ENCODE measurements at places on chromosomes 1 and 21. TPM values are rescaled to one million over a fixed set of nuclear protein-coding genes. Genes with fewer than 3 reads are reported as not detected.
A peak's percentile ranks its signal among the peaks of the same experiment; 100 is the strongest.

CELF3 gene
- not detected for total RNA-seq

FNBP1L gene
- 11.6 TPM for total RNA-seq

AK5 gene
- total RNA-seq: 21.6 TPM

TRPM2 gene
- total RNA-seq: not detected

DNA sequence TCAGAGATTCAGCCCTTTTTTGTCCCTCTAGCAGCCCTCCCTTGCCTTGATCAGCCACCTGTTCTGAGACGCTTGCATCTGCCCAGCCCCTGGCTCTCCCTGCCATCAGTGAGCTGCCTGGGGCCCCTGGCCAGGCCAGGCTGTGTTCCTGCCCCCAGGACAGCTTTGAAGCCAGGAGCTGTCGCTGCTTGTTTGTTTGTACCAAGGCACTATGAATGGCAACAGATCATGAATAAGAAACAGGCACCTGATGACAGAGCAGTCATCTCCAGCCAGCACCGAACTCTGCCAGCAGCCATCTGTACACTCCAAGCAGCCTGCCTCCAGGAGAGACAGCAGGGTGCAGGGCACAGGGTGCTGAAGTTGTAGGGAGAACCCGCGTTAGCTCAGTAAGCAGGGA, 8.1 kb upstream of the VWA5B1 start:
- peaks cover 8% of the 10 kb centered on the region for H3K4me1 ChIP-seq
- H3K36me3 ChIP-seq: no peaks in the 10 kb centered on the region
- H3K4me3 ChIP-seq: no peak overlapping the region
- H3K27ac ChIP-seq: no peak overlapping the region

GRCh38 chr1:38071312-38072256, 25.0 kb upstream of the POU3F1 start:
- no peaks in the 10 kb centered on the region for H3K27me3 ChIP-seq
- no peak overlapping the region for H3K27ac ChIP-seq
- DNase-seq: peak; percentile 49
- no peaks in the 10 kb centered on the region for H3K36me3 ChIP-seq

GRCh38 chr1:40309374-40310128, 7.5 kb downstream of the COL9A2 start:
- no peaks in the 10 kb centered on the region for H3K36me3 ChIP-seq
- H3K4me1 ChIP-seq: peaks cover under 1% of the 10 kb centered on the region

DNA sequence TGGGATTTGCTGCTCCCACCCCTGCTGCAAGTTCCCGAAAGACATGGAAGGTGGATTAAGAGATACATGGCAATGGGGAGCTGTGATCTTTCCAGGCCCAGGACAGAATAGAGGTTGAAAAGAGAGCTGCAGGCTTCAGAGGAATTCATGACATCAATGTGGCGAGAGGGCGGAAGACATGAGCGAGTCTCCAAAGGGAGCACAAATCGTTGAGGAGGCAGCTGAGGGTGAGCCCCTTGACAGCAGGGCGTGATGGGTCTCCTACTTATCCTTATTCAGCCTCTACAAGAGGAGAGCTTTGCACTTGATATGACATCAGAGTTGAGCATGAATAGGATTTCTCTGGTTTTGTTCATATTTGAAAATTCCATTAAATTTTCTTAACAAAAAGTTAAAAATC, 45.5 kb upstream of the TACSTD2 start:
- no peak for DNase-seq
- H3K4me1 ChIP-seq: no peaks in the 10 kb centered on the region
- no peak overlapping the region for H3K27ac ChIP-seq
- no peak overlapping the region for H3K4me3 ChIP-seq

- no peak for DNase-seq
- H3K36me3 ChIP-seq: no peaks in the 10 kb centered on the region
- H3K4me1 ChIP-seq: no peaks in the 10 kb centered on the region
- no peaks in the 10 kb centered on the region for H3K27me3 ChIP-seq
Observed at GRCh38 chr1:21594501-21594900, 74.7 kb downstream of the RAP1GAP start.
